ENCODE measurements at places on chromosomes 7 and 10.
A peak's percentile ranks its signal among the peaks of the same experiment; 100 is the strongest.

GRCh38 chr10:33353334-33353733, 18.9 kb upstream of the NRP1 start:
- no peak for DNase-seq

DNA sequence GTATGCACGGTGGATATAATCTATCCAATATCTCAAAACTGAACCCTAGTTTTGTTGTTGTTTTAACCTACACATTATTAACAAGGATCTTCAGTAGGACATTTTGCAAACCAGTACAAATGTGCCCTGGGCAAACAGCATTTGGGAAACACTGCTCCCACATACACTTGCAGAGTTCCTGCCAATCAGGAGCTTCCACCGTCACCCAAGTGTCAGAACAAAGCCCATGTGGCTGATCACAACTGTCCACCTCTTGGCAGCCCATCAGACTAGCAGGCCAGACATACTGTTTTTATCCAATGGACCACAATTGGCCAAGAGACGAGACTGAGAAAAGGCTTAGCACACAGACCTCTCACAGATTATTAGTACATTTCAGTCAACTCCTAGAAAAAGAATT, 200.4 kb downstream of the FAM107B start:
- DNase-seq = no peak

- DNase-seq = no peak
Observed at GRCh38 chr10:37734971-37735370, 122.4 kb downstream of the ZNF248 start.

DNA sequence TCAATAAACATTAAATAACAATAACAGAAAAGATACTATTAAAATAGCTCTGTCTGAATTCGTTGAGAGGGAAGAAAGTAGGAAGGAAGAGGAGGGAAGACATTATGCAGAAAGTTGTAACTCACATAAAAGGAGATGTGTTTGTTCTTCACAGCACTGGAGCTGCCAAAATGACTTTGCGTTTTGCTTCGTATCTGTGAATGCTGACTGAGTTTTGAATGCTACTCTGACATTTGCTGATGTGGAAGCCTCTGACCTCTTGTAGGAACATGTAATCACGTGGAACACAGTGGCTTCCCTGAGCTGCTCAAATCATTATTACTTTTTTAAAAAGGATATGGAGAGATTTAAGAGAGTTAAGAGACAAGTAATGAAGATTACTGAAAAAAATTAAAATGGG, 15.6 kb upstream of the DGKI start:
- DNase-seq = no peak

GRCh38 chr7:1246871-1247526, 14.3 kb downstream of the UNCX start:
- no peak for DNase-seq

GRCh38 chr7:80496586-80496985, 15.3 kb downstream of the GNAT3 start:
- no peak for DNase-seq

- no peak for DNase-seq
Observed at GRCh38 chr10:131187926-131188325, 123.6 kb downstream of the TCERG1L start.

- DNase-seq = no peak
Observed at GRCh38 chr10:4332764-4333458, 493.1 kb upstream of the AKR1E2 start.

- no peak for DNase-seq
Observed at GRCh38 chr7:105664816-105665525, 83.7 kb upstream of the EFCAB10 start.

- no peak for DNase-seq
Observed at GRCh38 chr10:10792681-10793080, 225.0 kb upstream of the CELF2 start.

DNA sequence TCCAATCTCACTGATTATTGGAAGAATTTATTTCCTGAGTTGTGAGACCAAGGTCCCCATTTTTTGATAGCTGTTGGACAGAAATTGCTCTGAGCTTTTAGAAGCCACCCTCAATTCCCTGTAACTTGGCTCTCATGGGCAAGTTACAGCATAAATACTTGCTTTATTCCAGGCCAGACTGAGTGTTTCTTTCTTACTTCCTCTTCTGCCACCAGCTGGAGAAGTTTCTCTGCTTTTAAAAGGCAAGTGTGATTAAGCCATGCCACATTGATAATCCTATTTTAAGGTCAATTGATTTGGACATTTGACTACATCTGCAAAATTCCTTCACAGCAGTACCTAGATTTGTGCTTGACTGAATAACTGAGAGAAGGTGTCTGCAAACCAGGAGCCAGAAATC, 14.1 kb upstream of the TAS2R41 start:
- no peak for DNase-seq

GRCh38 chr10:86775056-86775869, 18.8 kb downstream of the BMPR1A start:
- DNase-seq = no peak

GRCh38 chr10:3681642-3682554, 103.1 kb downstream of the KLF6 start:
- DNase-seq = no peak

DNA sequence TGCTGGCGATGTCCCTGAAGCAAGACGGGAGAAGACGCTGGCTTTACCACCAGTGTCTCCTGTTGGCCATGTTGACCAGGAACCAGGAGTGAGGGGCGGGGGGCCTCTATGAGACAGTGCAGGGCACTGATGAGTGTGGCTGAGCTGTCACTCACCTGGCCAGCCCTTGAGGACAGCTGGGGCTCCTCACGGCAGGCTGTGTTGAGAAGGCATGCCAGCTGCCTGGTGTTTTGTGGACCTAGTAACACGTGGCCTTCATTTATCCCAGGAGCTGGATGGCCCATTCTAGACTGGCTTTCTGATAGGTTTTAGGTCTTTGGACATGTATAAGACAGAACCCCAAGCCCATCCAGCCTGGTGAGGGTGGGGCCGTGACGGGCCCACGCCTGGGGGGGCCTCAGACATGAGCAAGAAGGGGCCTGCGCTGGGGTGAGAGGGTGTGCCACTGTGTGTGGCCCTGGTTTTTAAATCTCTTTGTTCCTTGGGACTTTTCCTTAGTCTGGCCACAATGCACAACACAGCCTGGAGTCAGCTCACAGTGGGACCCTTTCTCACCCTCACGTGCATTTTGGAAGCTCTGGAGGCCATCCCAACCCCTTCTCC, 10.5 kb downstream of the RHBDD2 start:
- DNase-seq = no peak

DNA sequence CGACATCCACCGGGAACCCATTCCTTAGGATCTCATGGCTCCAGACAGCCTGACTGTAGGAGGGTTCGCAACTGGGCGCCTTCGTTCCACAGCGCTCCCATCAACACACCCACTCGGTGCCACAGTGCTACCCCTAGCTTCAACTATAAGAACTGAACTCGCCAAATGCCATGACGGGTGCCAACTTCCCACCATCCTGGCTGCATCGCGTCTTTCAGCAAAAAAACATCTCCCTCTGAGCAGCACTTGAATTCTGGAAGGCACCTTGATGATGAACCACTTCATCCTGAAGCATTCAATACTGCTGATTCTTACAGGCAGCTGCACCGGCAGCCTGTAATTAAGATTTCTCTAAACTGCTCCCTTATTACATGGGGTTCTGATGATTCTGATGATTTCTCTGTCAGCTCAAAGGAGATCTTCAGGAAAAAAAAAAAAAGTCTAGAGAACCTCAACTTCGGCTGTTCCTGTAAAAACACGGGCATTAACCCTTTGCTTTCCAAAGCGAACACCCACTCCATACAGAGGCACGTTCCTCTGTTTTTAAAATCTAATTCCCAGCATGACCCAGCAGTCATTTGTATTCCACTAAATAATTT, 1.3 kb downstream of the CYTH3 start:
- peak; percentile 21 for DNase-seq

DNA sequence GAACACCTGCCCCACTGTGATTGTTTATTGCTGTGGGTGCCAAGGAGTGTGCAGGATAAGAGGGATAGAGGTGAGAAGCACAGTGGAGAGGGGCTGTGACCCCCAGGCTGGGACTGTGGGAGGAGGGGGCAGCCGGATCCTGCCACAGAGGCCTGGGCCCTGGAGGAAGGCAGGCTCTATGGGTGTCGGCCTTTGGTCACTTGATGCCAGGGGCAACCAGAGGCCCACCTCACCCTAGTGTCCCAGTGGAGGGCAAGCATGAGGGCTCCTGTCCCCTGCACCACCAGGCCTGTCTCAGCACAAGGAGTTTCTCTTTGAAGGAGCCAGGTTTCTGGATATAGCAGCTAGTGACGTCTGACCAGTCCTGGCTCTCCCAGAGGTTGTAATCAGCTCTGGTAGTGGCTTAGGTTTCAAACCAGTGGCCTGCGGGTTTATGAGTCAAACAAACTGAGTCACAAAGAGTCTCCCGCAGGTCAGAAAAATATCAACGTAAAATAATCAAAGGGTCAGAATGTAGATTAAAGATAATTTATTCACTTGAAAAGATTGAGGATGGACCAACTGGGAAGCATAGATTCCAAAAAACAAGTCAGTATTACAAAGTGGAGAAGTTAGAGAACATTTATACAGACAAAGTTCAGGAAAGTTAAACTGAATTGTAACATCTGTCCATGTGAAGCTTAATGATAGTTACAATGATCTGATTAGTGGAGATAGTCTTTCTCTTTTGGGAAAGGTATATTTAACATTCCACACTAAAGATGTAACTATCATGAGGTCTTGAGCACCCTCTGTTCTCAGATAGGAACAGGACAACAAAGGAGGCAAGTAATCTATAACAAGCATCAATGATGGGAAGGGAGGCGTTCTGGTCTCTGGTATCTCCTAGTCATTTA, 37.2 kb upstream of the ZNF488 start:
- DNase-seq = no peak

- DNase-seq = no peak
Observed at GRCh38 chr10:113572520-113573290, 19.9 kb downstream of the HABP2 start.

DNA sequence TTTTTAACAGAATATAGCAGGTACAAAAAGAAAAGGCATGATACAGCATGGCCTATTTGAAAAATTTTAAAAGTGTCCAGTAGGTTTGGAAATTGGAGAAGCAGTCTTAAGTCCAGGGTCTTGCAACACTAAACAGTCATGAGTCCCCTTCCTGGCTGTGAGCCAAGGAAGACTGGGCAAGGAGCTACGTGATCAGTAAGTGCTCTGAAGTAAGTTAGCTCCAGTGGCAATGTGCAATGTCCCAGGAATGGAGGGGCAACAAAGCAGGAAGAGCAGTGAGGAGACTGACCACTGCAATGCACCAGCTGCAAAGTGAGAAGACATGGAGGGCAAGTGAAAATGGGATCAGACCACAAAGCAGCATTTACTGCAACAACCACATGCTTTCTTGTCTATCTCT, 72.9 kb upstream of the GRID1 start:
- DNase-seq = no peak

DNA sequence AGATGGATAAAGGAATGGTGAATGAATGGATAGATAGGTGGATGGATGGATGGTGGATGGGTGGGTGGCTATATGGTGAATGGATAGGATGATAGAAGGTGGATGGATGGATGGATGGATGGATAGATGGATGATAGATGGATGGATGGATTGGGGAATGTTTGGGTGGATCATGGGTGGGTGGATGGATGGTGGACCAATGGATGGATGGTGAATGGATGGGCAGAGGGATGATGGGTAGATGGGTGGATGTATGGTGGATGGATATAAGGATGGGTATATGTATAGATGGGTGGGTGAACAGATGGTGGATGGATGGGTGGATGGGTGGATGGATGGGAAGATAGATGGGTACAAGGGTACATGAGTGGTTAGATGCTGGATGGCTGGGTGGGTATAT, 322.4 kb downstream of the ADARB2 start:
- no peak for DNase-seq

GRCh38 chr7:93817004-93817403, 73.5 kb downstream of the TFPI2 start:
- no peak for DNase-seq

Data from activated B cell treated with CpG ODN at 0.5 μM for 24 hours (primary cell).